ENCODE measurements at places on chromosomes 4 and X.
A peak's percentile ranks its signal among the peaks of the same experiment; 100 is the strongest.

DNA sequence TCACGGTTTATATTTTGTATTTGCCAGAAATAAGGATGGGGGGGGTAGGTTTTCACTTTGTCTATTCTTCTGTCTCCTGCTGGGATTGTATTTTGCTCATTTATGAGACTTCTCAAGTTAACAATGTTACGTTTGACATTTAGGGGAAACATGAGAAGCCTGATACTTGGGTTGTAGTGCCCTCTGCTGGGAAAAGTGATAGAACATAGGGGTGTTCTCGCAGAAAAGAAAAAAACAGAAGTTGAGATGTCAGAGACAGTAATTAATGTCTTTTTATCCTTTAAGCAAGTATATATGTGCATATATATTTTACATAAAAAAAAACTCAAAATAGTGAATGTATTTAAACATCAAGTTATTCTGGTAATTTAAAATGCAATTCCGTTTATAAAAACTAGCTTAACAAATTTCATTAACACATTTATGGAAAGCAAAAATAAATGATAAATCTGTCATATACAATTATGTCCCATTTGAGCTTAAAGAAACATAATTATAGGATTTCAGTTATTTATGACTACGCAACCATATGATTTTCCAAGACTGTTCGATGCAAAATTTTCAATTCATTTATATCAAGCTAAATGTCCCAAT, 46.0 kb upstream of the TMPRSS11F start:
- H3K4me1 ChIP-seq: no peaks in the 10 kb centered on the region
- no peaks in the 10 kb centered on the region for H3K36me3 ChIP-seq
- H3K27ac ChIP-seq: no peak overlapping the region
- no peaks in the 10 kb centered on the region for H3K27me3 ChIP-seq
- DNase-seq: no peak

GRCh38 chrX:95907081-95907480, 777.6 kb upstream of the DIAPH2 start:
- no peaks in the 10 kb centered on the region for H3K36me3 ChIP-seq
- H3K4me3 ChIP-seq: no peak overlapping the region
- DNase-seq: no peak
- H3K4me1 ChIP-seq: no peaks in the 10 kb centered on the region

GRCh38 chrX:129738466-129739308, at the start of gene XPNPEP2:
TSS of gene XPNPEP2 (plus strand) at chrX:129738979. CDS start at chrX:129739214, 235 bp downstream.
- H3K4me1 ChIP-seq: no peaks in the 10 kb centered on the region
- no peak within 1 kb of the TSS for H3K27ac ChIP-seq

DNA sequence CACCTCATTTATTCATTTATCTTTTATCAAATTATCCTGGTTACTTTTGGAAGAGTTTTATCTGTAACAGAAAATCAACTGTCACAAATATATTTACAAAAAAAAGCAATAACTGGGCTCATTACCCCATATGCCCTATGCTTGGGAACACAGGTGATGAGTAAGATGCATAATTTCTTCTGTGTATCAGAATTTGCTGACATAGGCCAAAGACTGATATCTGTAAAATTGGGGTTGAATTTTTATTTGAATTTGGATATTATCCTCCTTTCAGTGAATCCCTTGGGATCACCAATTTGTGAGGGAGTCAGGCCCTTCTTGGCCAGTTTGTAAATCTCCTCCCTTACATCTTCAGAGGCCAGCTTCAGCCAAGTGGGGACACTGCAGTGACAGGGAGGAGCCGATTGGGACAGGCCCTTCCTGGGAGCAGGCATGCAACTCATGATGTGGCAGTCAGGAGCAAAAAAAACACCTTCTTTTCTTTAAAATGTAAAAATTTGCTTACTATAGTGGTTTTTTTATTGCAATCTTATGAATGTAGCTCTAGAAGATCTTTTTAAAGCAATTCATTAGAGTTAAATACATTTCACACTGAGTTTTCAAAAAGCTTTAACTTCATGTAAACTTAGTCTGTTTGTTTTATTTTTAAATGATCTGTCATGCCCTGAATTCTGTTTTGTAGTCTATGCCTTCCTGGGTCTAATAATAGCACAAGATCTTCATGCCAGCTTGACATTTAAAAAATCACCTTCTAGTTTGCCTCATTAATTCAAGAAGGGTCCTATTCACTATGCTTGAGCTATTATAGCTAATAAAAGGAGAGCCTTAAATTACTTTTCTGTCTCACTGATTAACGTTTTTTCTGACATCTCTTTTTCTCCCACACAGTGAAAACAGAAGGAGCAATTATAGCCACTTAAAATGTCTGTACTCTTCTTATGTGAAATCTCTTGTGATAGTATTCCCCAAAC, 136.6 kb upstream of the SPRY1 start:
- no peaks in the 10 kb centered on the region for H3K27me3 ChIP-seq
- H3K27ac ChIP-seq: peak overlapping the region; percentile 25
- no peak for DNase-seq

DNA sequence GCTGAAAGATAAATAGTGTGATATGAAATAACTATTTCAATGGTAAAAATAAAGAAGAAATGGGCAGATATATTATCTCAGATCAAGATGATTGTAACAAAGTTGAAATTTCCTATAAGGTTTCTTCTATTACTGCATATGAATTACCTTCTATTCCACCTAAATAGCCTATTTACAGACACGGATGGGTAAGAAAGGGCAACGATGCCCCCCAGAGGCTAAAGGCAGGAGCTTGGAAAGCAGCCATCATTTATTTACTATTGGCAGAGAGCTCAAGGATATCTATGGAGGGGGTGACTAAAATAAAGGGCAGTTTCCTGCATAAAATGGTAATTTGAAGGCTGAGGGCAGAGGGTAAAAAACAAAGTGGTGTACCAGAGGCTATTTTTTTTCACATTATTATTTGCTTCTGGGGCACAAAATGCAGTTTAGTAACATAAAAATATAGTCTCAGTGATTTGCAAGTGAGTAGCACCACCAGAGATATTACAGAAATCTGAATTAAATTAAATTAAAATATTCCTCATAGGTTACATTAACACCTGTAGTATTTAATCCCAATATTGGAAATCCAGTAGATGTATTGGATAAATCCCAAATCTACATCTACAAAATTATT, 123.1 kb downstream of the BTC start:
- H3K27ac ChIP-seq: no peak overlapping the region
- H3K36me3 ChIP-seq: no peaks in the 10 kb centered on the region
- no peak overlapping the region for H3K4me3 ChIP-seq

DNA sequence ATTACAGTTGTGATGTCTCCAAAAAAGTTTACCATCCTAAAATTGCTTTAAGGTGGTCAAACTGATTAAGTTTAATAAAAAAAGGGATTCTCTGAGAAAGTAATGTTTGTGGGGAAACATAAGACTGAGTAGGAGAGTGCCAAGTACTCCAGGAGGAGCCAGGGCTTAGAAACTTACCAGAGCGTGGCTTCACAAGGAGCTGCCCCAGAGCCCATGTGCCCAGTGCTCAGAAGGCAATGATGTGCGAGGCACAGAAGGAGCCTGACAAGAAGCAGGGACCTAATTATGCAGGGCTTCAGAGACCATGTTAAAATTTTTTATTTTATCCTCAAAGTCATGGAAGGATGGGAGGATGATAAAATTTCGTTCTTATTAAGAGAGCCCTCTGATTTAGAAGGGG, 204.2 kb downstream of the PALLD start:
- no peaks in the 10 kb centered on the region for H3K36me3 ChIP-seq
- H3K27ac ChIP-seq: no peak overlapping the region
- H3K4me1 ChIP-seq: no peaks in the 10 kb centered on the region
- no peak for DNase-seq
- no peaks in the 10 kb centered on the region for H3K27me3 ChIP-seq
- no peak overlapping the region for H3K4me3 ChIP-seq

- no peaks in the 10 kb centered on the region for H3K36me3 ChIP-seq
- no peak overlapping the region for H3K27ac ChIP-seq
- no peak overlapping the region for H3K4me3 ChIP-seq
- no peaks in the 10 kb centered on the region for H3K4me1 ChIP-seq
Observed at GRCh38 chrX:149699761-149700160, 12.1 kb upstream of the MAGEA11 start.

- H3K4me3 ChIP-seq: no peak overlapping the region
- no peaks in the 10 kb centered on the region for H3K4me1 ChIP-seq
- H3K27ac ChIP-seq: no peak overlapping the region
- no peak for DNase-seq
- H3K36me3 ChIP-seq: peaks cover 33% of the 10 kb centered on the region
- H3K27me3 ChIP-seq: no peaks in the 10 kb centered on the region
Observed at GRCh38 chrX:2425286-2426071, 75.3 kb downstream of the DHRSX start.

DNA sequence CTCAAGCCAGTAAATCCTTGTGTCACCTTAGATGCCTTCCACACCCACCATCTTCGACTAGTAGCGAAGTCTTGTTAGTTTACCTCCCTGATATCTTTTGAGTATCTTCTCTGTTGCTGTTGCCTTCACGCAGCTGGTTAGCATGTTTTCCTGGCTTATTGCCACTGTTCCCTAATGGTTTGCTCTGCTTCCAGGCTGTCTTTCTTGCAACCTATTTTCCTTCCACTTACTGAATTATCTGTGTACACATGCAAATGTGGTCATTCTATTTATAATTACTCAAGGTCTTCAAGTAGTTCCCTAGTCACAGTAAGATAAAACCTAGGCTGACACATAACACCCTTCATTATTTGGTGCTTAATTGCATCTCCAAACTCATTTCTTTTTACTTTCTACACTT, 89.5 kb downstream of the UGT8 start:
- no peak for DNase-seq
- H3K4me1 ChIP-seq: no peaks in the 10 kb centered on the region
- H3K4me3 ChIP-seq: no peak overlapping the region

GRCh38 chr4:168163106-168163505, 70.8 kb downstream of the ANXA10 start:
- no peak overlapping the region for H3K4me3 ChIP-seq
- H3K36me3 ChIP-seq: no peaks in the 10 kb centered on the region
- DNase-seq: no peak
- H3K27ac ChIP-seq: no peak overlapping the region

- H3K27me3 ChIP-seq: no peaks in the 10 kb centered on the region
- H3K4me3 ChIP-seq: peak overlapping the region; percentile 96
- H3K36me3 ChIP-seq: no peaks in the 10 kb centered on the region
- no peak for DNase-seq
- H3K27ac ChIP-seq: peak overlapping the region; percentile 29
- H3K4me1 ChIP-seq: peaks cover 17% of the 10 kb centered on the region
Observed at GRCh38 chr4:41212616-41213203, 1.6 kb downstream of the APBB2 start.

DNA sequence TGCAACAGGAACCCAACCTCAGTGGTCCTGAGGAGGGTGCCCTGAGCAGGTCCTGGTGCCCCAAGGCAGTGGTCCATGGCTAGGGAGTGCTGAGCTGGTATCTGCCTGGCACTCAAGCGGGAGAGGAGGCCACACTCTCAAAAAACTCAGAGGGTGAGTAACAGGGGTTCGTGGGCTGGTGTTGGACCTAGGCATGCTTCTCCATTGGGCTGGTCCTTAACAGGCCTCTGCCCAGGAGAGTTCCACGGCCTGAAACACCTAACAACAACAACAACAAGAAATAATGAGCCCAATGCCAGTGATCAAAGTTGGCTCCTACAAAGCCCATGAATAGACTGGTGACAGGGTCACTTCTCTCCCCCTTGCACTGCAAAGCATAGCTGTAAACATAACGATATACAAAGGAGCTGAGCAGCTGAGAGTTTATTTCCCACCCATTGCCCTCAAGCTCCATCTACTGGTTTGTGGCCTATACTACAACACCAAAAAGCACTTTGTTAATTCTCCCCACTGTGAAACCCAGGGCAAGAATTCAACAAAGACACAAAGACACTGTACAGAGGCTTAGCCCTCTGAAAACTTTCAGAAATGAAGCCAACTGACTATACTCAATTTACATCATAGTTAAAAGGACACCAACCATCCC, 736.1 kb upstream of the ADGRL3 start:
- H3K4me1 ChIP-seq: no peaks in the 10 kb centered on the region
- DNase-seq: no peak
- H3K36me3 ChIP-seq: no peaks in the 10 kb centered on the region

GRCh38 chr4:100804576-100805360, 286.9 kb upstream of the EMCN start:
- no peaks in the 10 kb centered on the region for H3K4me1 ChIP-seq
- no peaks in the 10 kb centered on the region for H3K36me3 ChIP-seq
- H3K27me3 ChIP-seq: no peaks in the 10 kb centered on the region
- H3K4me3 ChIP-seq: no peak overlapping the region

GRCh38 chr4:184544788-184545409, 70.5 kb upstream of the IRF2 start:
- no peak overlapping the region for H3K4me3 ChIP-seq
- no peak overlapping the region for H3K27ac ChIP-seq
- peaks cover 13% of the 10 kb centered on the region for H3K27me3 ChIP-seq
- no peaks in the 10 kb centered on the region for H3K4me1 ChIP-seq
- H3K36me3 ChIP-seq: no peaks in the 10 kb centered on the region
- DNase-seq: no peak

DNA sequence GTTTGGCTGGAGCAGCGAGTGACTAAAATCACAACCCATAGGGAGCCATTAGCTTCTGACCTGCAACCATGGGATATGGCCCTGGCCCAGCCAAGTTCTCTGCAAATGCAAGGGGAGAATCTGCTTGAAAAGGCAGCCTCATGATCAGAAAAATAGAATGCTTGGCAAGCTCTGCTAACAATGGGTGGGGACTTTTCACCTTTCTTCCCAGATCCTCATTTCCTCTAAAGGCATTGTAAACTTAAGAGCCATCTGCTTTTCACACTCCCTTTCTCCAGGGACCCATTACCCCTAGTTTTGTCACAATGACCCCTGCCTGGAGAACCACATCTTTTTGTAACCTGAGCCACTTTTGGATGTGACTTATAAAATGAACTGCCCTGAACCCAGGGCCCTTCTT, 104.3 kb downstream of the PARM1 start:
- H3K27ac ChIP-seq: no peak overlapping the region
- DNase-seq: no peak
- H3K4me3 ChIP-seq: no peak overlapping the region

- no peak overlapping the region for H3K4me3 ChIP-seq
- H3K27me3 ChIP-seq: peaks cover 5% of the 10 kb centered on the region
- no peak overlapping the region for H3K27ac ChIP-seq
- no peaks in the 10 kb centered on the region for H3K36me3 ChIP-seq
- DNase-seq: no peak
Observed at GRCh38 chr4:184146951-184147350, 70.7 kb downstream of the ENPP6 start.

DNA sequence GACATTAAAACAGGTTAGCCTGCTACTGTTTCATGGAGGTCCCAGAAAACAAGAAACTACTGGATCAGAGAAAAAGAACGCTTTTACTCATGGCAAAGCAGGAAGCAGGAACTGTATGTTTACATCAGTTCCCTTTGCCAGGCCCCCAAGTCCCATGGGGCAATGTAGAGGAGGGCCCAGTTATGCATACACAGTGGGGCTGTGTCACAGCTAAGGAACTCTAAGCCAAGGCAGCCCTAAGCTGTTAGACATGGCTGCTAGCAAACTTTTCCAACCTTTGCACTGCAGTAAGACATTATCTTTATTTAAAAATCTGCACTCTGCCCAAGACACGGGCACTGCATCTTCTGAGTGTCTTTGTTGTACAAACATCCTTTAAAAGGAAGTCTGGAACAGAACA, 975.8 kb downstream of the C4orf33 start:
- H3K27me3 ChIP-seq: no peaks in the 10 kb centered on the region
- no peak overlapping the region for H3K27ac ChIP-seq
- no peaks in the 10 kb centered on the region for H3K4me1 ChIP-seq
- DNase-seq: no peak
